ENCODE measurements at places on chromosomes 12 and 14. TPM values are rescaled to one million over a fixed set of nuclear protein-coding genes. Genes with fewer than 3 reads are reported as not detected.

The PRDM4 gene
- total RNA-seq: 35.9 TPM

The PLEKHD1 gene
- total RNA-seq: 0.12 TPM

The GPRC5A gene
- 0.60 TPM for total RNA-seq

The PAX9 gene
- total RNA-seq: not detected

The CLEC2B gene
- total RNA-seq: 28.0 TPM

The ZC2HC1C gene
- 3.0 TPM for total RNA-seq

DNA sequence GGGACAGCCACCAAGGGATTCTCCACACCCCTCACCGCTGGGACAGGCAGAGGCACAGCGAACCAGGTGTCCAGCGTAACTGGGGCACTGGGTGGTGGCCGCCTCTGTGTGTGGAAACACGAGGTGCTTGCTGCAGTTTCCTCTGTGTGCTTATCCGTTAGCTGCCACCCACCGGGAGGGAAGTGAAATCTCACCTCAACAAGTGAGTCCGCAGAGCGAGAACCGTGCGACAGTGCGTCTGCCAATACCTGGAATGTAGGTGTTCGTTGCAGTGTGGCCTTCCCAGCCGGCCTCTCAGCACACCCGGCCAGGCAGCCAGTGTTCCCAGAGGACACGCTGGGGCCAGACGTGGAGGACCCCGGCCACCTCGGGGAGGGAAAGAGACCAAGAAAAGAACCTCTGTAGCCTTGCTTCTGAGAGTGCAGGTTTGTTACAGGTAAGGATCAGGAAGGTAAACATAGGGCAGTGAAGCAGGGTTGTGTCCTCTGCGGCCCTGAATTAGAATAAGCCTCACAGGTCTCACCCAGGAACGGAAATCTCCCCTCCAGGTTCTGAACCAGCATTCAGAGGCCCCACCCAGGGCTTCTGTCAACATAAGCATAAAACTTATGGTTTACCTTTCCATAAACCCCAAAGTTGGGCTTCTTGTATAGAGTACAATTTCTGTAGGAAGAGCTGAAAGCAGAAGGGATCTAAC, 1.5 kb downstream of the BCL2L14 start:
- DNase-seq: peak; percentile 37

DNA sequence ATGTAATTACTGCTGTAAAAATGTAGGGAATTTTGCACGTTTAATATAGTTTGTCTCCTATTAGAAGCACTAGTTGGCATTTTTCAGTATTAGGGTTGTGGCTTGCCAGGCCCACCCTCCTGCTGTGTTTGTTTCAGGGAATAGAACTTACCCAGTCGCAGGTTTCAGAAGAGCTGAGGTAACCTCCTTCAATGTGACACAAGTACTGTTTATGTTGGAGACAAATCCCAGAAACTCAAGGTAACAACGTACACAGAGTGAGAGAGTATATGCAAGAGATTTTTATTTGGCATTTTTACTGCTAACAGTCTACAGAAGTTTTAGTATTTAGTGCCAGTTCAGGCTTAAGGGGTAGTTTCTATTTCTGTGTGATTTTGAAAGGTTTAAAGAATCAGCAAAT, 284.3 kb downstream of the RAD51B start:
- no peak for DNase-seq

GRCh38 chr14:28681681-28682080, 84.9 kb upstream of the FOXG1 start:
- no peak for DNase-seq

- DNase-seq: no peak
These were observed 117.6 kb downstream of the EFCAB11 start for GRCh38 chr14:89836830-89837469.

- no peak for DNase-seq
These were observed 159.4 kb downstream of the EPS8 start for GRCh38 chr12:15629761-15630160.

- no peak for DNase-seq
These were observed 37.5 kb upstream of the DAAM1 start for GRCh38 chr14:59150990-59151389.

DNA sequence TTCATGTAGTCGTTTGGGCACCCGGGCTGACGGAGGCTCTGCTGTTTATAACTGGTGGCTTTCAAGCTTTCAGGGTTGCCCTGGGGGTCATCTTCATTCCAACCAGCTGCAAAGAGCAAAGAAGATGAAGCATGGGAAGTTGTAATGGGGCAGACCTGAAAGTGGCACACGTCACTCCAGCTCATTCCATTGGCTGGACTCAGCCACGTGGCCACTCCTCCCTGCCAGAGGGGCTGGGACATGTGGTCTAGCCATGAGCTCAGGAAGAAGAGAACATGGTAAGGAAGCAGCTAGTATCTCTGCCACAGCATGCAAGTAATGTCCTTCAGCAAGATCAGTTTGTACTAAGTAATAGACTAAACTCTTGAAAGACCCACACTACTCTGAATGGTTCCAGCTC, 51.7 kb upstream of the FERMT2 start:
- DNase-seq: no peak

DNA sequence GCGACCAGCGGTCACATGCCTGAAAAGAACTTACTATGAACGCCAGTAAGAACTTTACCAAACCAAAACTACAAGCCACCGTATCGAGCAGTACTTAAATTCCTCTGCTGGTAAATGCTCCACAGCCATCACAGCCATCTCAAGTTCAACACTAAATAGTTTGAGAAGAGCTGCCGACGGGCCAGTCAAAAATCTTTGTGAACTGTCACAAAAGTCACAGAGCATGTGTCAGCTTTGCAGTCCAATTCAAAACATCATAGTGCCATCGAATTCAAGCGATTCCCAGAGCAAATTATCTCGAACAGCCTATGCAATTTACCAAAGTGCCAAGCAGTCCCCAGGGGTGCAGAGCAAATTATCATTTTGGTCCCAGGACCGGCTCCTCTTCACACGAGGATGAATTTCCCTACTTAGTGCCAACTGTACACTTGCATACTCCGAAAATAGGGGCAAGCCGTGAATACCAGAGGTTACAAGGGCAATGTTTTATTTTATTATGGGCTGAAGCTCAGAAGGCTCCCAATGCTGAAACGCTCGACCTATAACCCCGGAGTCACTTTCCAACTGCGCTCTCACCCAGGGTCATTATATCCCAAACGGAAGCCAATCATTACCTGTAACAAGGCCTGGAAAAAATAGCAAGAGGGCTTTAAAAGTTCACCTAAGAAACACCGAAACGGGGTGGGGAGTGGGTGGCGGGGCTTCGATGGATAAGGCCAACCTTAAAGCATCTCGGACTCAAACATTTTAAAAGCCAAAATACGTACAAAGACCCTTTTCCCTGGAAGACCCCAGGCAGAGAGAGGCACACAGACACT, 1.1 kb downstream of the LRP6 start:
- DNase-seq: no peak

Measured in activated T-cell treated with anti-CD3 and anti-CD28 coated beads, Interleukin-2, amount 50 U/mL, for 72 hours (primary cell).